ENCODE measurements at places on chromosomes 5 and 9. TPM values are rescaled to one million over a fixed set of nuclear protein-coding genes. Genes with fewer than 3 reads are reported as not detected.

DNA sequence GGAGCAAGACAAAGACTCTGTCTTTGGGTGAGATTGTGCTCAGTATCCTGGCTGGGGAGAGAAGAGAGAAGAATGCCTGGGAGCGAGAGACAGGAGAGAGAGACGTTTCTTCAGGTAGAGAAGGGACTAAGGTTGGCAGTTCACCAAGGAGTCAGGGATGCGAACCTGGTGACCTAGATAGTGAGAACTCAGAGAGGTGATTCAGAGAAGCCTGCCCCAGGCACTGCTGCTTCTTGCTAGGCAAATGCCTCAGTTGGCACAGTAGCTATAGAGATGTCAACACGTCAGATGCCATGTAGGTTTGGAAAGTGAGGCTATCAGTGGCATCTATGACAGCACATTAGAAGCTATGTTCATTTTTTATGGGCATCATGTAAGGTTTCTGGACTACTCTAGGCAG lies 231.6 kb upstream of the VLDLR start:
- DNase-seq, result no peak

DNA sequence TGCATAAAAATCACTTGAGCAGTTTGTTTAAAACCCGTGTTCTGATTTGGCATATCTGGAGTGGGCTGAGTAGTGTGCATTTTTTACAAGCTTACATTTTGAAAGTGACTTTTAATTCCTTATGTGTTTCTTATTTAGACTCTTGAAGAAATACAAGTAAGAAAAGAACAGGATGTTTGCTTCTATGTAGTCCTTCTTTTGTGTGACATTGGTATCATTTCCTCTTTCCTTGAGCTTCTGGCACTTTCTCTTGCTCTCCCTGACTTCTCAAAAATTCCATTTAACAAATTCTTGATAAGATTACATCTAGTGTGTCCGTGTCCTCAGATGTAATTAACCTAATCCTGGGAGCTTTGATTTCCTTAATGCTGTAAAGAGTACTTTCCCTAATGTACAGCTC lies 12.5 kb downstream of the GARNL3 start:
- no peak for DNase-seq

- no peak for DNase-seq
These were observed 30.7 kb downstream of the SPIN1 start for GRCh38 chr9:88418715-88419540.

DNA sequence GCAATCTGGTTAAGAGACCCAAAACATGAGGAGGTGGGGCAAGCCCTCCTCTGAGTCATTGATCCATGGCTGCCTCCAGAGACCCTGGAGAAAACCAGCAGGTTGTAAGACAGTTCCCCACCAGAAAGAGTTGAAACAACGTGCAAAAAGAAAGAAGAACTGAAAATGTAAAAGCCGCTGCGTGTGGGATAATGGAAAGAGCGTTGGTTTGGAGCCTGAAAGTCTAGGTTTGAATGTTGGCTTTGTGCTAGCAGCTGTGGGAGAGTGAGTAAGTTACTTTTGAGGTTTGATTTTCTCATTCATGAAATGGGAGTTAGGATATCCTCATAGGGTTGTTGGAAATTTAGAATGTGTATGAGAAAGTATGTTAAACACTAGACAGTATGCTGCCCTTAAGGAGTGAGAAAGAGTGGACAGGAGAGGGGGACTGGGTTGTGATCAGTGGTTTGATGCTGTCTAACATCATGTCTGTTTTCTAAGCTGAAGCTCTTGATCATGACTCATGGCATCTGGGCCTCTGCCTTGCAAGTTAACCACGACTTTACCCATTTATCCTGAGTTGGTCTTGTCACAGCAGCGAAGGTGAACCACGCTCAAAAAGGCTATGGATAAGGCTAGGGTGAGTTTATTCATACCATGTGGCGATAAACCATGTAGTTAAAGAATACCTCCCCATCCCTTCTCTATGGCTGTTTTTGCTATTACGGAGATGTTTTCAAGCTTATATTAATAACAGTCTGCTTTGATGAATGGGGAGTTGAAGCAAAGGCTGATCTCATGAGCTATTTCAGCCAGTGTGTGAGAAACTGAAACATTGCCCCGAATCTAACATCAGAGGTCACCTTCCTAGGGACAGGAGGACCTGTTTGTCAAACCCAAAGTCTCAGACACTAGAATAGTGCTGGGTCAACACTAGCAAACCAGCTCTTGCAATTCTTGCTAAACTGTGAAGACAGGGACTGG lies 41.3 kb downstream of the ZNF366 start:
- no peak for DNase-seq

- DNase-seq, result no peak
These were observed 7.1 kb upstream of the CD180 start for GRCh38 chr5:67203701-67204074.

DNA sequence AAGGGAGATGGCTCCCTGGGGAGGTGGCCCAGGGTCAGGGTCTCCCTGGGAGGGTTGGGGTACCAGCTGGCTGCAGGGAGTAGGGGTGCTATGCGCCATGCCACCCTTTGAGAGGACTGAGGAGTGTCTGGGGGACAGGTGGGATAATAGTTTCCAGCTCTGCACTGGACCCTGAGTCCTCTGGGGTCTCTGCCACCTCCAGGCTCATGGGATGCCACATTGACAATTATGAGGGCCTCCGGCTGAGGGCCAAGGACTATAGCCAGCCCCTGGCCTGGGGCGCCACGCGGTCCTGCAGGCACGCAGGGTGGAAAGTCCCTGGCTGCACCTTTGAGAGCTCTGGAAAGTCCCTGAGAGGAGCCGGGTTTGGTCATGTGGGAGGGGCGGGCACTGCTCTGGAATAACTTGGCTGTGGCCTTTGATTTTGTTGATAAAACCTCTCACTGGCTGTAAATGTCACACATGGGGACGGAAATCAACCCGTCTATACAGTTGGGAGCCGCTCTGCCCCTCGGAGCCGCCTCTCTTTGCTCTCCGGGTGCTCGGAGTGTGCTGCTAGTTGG lies 16.0 kb downstream of the TRAF2 start:
- peak; percentile 76 for DNase-seq

- DNase-seq, result no peak
These were observed 9.0 kb downstream of the HTR1A start for GRCh38 chr5:63953217-63953616.

The CDKN2B gene
- total RNA-seq, result 1.4 TPM

DNA sequence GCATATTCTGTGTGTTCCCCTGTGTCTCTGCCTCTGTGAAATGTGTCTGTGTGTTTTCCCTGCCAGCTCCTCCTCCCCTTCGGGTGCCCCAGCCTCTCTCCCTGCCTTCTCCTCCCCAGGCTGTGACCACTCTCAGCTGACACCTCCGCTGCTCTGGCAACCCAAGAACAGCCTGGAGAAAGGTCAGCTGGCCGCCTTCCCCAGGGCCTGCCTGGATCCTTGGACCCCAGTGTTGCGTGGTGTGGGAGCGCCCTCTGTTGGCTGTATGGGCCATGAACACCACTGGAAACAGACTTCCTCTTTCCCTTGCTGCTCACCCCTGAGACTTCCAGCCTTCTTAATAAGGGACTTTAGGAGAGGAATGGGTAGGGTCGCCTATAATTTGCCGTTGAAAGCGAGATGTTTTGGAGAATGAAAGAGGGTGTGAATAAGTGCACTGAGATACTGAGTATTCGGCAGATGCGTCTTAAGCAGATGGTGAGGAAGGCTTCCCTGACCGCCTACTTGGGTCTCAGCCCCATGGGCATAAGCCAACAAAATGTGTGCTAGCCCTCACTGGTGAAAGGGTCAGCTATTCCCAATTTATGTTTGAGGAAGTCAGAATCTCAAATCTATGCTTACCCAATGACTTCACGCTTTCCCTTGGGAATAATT lies 114.9 kb upstream of the TRIM32 start:
- DNase-seq, result peak; percentile 98

- no peak for DNase-seq
These were observed 62.8 kb upstream of the LMX1B start for GRCh38 chr9:126550891-126551351.

GRCh38 chr9:16223074-16223871 lies 647.2 kb downstream of the BNC2 start:
- DNase-seq, result no peak

The SHROOM1 gene
- 5.3 TPM for total RNA-seq

- DNase-seq, result no peak
These were observed 814.3 kb upstream of the CDH10 start for GRCh38 chr5:25459082-25459481.

The RAB3C gene
- 0.86 TPM for total RNA-seq

DNA sequence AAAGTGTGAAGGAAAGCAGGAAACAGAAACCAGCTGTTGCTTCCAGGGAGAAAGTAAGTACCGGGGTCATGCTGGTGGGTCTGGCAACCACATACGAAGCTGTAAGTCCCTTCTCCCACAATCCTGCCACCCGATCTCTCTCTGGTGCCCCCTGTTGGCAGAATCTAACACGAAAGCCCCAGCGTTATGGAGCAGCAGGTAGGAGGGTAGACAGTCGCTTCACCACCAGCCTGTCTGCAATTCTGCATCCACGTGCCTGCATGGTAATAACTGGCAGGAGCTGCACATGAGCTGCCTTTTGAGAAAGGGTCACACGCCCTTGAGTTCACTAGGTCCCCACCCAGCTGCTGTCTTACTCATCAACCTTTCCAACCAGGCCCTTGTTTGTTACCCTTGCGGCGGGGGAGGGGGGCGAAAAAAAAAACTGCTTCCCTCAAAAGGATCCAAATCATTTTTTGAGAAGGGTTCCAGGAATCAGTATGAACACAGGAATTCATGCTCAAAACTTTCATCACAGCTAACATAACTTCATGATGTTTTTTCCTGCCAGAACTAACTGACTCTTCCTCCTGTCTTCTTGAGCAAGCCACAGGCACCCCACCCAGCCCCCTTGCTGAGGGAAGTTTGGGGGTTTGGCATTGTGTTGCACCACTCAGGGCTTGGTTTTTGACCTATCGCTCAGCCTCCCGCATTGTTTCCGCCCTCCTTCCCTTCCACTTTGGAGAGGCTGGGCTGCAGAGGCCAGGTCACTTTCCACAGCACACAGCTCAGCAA lies 19.6 kb upstream of the TMEM252 start:
- peak; percentile 83 for DNase-seq

GRCh38 chr5:169415948-169416347 lies 115.0 kb upstream of the SLIT3 start:
- DNase-seq, result no peak

DNA sequence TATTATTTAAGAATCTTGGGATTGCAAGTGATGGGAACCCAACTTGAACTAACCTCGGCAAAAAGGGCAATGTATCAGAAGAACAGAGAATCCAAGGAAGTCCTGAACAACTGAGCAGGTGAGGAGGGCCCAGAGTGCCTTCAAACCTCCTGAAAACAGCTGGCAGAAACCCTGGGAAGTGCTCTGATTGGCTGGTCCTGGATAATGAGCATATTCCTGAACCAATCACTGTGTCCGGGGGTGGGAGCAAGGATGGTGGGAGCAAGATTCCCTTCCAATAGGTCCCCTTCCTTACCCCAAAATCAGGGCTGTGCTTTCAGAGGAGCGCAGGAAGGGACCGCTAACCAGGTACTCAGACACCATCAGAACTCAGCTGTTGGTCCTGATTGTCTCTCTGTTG lies 31.9 kb upstream of the TBC1D2 start:
- DNase-seq, result no peak

GRCh38 chr9:76181781-76182180 lies 212.4 kb downstream of the RFK start:
- no peak for DNase-seq

GRCh38 chr5:176846335-176847140 lies 36.2 kb downstream of the UNC5A start:
- no peak for DNase-seq

Measured in right cardiac atrium (tissue), 5 donors.